GM23248 (cell line): ENCODE measurements at places on chromosomes 13 and 19. TPM values are rescaled to one million over a fixed set of nuclear protein-coding genes. Genes with fewer than 3 reads are reported as not detected.

DNA sequence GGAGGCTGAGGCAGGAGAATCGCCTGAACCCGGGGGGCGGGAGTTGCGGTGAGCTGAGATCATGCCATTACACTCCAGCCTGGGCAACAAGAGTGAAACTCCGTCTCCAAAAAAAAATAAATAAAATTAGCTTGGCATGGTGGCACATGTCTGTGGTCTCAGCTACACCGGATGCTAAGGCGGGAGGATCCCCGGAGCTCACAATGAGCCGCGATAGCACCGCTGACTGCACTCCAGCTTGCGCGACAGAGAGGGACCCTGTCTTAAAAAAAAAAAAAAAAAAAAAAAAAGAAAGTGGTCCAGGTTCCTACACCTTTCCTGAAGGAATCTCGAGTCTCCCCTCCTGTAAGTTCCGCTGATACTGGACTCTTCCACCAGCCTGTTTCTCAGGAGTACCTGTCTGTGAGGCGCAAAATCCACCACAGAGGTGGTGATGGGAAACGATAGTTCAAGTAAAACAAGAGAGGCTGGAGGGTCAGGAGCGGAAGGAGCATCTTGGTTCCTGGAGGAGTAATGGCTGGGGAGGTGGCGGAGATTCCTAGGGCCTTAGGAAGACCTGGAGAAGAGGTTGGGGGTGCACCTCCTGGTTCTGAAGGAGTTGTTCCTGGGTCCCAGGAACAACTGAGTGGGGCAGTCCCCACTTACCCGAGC lies 471 bp downstream of the FUT1 start:
- no peak overlapping the region for H3K27ac ChIP-seq
- DNase-seq, result no peak
- H3K27me3 ChIP-seq, result peaks cover 30% of the 10 kb centered on the region
- H3K4me3 ChIP-seq, result peak overlapping the region; percentile 37
- H3K4me1 ChIP-seq, result no peaks in the 10 kb centered on the region

MTMR6 gene
- 37.2 and 40.8 TPM in 2 replicates for total RNA-seq

DNA sequence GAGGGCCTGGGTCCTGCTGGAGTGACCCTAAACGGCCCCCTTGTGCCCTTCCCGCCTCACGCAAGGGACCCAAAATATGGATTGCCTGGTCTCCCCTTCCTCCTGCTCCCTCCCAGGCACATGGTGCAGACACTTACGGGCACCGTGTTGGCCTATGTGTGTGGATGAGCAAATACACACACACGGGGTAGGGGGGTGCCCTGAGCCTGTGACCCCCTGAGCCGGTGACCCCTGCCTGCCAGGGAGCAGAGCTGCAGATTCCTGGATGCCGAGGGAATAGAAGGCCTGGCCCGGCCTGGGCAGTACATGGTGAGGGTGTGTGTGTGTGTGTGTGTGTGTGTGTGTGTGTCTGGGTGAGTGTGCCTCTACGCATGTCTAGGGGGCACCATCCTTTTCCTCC lies 33.3 kb downstream of the CEBPA start:
- no peak for DNase-seq
- no peak overlapping the region for H3K27ac ChIP-seq
- H3K4me1 ChIP-seq, result peaks cover 2% of the 10 kb centered on the region; the same call in 1 of the 2 replicates

TMPRSS9 gene
- not detected in 2 replicates for total RNA-seq

URI1 gene
- 58.1 and 58.6 TPM in 2 replicates for total RNA-seq

SOX1 gene
- total RNA-seq, result not detected in 2 replicates

KCNK6 gene
- 12.1 and 13.7 TPM in 2 replicates for total RNA-seq

DNA sequence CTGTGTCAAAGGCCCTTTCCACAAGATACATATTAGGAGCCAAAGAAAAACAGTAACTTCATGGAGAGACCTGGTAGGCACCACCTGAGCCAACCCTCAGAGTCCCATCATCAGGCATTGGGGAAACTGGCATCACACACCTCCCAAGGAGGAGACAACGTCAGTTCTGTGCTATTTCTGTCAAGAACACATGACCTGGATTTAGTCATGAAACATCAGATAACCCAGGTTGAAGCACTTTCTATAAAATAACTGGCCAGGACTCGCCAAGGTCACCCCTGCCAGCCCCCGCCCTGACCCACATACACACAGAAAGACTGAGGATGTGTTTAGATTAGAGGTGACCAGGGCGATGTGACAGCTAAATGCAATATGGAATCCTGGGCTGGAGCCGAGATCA lies 35.6 kb downstream of the COL4A1 start:
- no peaks in the 10 kb centered on the region for H3K36me3 ChIP-seq
- H3K27ac ChIP-seq, result no peak overlapping the region
- no peak for DNase-seq
- H3K4me3 ChIP-seq, result no peak overlapping the region

DNA sequence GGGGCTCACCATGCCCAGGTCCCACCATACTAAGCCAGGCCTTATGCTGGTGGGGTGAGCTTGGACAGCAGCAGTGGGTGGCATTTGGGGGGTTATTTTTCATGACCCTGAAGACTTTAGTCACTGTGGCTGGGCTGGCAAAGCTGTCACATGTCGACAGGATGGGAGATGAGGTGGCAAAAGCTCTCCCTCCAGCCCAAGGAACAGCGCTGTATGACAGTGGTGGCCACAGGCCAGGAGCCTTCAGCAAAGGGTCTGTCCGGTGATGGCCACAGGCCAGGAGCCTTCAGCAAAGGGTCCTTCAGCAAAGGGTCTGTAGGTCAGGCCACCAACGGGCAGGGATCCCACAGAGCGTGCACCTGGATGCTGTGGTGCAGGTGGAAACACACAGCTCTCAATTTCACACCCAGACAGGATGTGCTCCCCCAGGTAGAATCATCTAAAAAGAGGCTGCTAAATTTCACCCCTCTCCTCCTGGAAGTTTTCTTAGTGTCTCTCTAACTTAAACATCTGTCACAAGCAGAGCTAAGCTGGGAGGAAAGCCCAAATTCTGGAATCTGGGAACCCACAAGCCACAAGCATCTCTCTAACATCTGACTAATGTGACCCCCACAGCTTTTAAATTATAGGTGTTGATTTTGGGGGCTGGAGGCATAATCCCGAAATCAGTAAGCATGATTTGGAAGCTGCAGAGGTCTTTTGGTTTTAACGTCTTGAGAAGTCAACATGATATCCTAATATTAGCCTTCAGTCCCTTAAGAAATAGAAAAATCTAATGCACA lies 23.0 kb downstream of the COL4A1 start:
- no peak overlapping the region for H3K27ac ChIP-seq
- peaks cover 12% of the 10 kb centered on the region for H3K4me1 ChIP-seq
- no peaks in the 10 kb centered on the region for H3K36me3 ChIP-seq
- H3K27me3 ChIP-seq, result no peaks in the 10 kb centered on the region
- DNase-seq, result peak; percentile 70

ZNF497 gene
- 0.38 and 0.97 TPM in 2 replicates for total RNA-seq

DNA sequence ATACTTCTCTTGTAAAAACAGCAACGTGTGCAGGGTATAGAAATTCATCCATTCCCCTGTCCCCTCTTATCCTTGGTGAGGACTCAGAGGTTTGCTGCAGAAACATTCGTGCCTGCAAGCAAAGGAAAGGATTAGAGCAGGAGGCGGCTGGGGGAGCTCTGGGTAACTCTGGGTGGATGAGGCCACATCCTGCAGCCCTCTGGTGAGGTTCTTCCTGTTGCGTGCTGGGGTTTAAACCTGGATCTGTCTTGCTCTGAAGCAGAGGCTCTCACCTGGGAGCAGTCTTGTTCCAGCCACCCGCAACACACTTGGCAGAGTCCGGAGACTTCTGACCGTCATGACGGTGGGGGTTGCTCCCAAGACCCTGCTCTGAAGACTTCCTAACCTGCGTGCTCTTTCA lies 69.2 kb downstream of the ATP11A start:
- H3K36me3 ChIP-seq, result no peaks in the 10 kb centered on the region
- no peaks in the 10 kb centered on the region for H3K27me3 ChIP-seq
- no peak overlapping the region for H3K4me3 ChIP-seq
- H3K27ac ChIP-seq, result no peak overlapping the region

- H3K36me3 ChIP-seq, result no peaks in the 10 kb centered on the region
- no peak overlapping the region for H3K4me3 ChIP-seq
These were observed 592.8 kb downstream of the GPC6 start for GRCh38 chr13:93819331-93819890.

GPC6 gene
- 20.8 and 22.6 TPM in 2 replicates for total RNA-seq

FBXO46 gene
- 6.3 and 9.1 TPM in 2 replicates for total RNA-seq

- H3K27me3 ChIP-seq, result no peaks in the 10 kb centered on the region
- no peaks in the 10 kb centered on the region for H3K36me3 ChIP-seq
- no peaks in the 10 kb centered on the region for H3K4me1 ChIP-seq
These were observed 50.1 kb upstream of the FREM2 start for GRCh38 chr13:38636761-38637160.

GAPDHS gene
- total RNA-seq, result not detected in 2 replicates
